NCI-H2081 (cell line): ENCODE measurements at places on chromosomes 12 and 14.

GRCh38 chr14:39025810-39026627 lies 77.0 kb downstream of the SEC23A start:
- DNase-seq: no peak

GRCh38 chr12:97109441-97109840 lies 202.4 kb downstream of the NEDD1 start:
- no peak for DNase-seq

DNA sequence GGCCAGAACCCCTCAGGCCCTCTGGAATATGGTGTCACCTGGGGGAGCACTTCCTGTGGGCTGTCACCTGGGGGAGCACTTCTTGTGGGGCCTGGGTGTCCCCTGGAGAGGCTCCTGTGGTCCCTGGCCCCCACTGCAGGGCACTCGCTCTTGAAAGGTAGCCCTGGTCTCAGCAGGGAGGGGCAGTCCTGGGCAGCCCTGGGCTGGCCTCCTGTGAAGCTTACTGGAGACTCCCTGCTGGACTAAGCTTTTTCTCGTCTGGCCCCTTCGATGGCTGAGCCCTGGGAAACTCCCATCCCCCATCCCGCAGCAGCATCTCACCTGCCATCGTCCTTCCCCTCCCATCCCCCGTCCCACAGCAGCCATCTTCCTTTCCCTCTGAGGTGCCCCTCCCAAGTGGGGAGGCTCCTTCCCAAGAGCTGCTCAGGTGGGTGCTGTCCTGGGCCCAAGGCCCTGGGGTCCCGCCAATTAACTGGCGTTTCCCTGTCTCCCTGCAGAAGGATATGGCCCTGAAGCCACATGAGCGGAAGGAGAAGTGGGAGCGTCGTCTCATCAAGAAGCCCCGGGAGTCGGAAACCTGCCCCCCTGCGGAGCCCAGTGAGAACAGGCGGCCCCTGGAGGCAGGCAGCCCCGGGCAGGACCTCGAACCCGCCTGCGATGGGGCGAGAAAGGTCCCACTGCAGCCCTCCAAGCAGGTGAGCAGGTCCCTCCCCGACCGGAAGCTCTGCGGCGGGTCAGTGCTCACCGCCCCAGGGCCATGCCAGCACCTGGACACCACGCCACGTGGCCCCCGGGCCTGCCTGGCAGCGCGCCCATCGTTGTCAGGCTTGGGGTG lies 17.9 kb downstream of the FBRSL1 start:
- no peak for DNase-seq

- DNase-seq: no peak
Measured at GRCh38 chr12:98796745-98797144, 151.7 kb downstream of the APAF1 start.

GRCh38 chr14:83208341-83208740 lies 1674.7 kb upstream of the SEL1L start:
- DNase-seq: no peak

GRCh38 chr14:61388976-61389576 lies 67.7 kb downstream of the PRKCH start:
- DNase-seq: no peak

- no peak for DNase-seq
Measured at GRCh38 chr12:61018571-61018970, 1241.6 kb upstream of the USP15 start.

GRCh38 chr12:53551889-53552291 lies 44.6 kb upstream of the NPFF start:
- DNase-seq: no peak

- DNase-seq: no peak
Measured at GRCh38 chr14:72801381-72801812, 92.5 kb downstream of the DPF3 start.
